Activated CD8-positive, alpha-beta T cell treated with anti-CD3 and anti-CD28 coated beads for 36 hours (primary cell): ENCODE measurements at places on chromosomes 6 and 20. TPM values are rescaled to one million over a fixed set of nuclear protein-coding genes. Genes with fewer than 3 reads are reported as not detected.
A peak's percentile ranks its signal among the peaks of the same experiment; 100 is the strongest.

DNA sequence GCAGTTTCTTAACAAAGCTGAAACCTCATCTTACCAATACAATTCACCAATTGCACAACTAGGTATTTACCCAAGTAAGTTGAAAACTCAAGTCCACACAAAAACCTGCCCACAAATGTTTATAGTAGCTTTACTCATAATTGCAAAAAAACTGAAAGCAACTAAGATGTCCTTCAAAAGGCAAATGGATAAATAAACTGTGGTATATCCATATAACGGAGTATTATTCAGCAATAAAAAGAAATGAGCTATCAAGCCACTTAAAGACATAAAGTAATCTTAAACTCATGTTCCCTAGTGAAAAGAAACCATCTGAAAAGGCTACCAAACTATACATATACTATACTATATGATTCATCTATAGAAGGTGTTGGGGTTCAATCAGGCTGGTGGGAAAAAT is 179.7 kb downstream of the HACE1 start:
- no peak overlapping the region for H3K4me3 ChIP-seq
- DNase-seq, result no peak
- H3K36me3 ChIP-seq, result no peaks in the 10 kb centered on the region
- no peak overlapping the region for H3K27ac ChIP-seq
- no peaks in the 10 kb centered on the region for H3K27me3 ChIP-seq

DNA sequence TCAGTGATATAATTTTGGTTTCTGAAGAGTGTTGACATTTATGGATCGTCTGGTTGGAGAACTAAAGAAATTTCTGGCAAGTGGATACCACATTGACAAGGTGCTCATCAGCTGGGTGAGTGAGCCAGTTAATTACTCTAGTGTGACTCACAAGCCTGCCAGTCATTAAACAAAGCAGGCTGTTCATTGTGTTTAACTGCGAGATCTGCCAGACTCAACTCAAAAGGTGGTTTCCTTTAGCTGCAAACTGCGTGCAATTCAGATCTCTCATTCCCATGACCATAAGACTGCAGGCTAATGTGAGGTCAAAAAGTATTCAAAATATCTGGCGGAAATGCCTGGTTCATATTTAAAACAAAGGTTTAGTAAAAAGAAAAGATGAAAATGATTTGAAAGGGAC is 32.5 kb upstream of the IYD start:
- no peaks in the 10 kb centered on the region for H3K4me1 ChIP-seq
- no peak overlapping the region for H3K4me3 ChIP-seq
- no peak overlapping the region for H3K27ac ChIP-seq
- no peak for DNase-seq
- H3K27me3 ChIP-seq, result peaks cover 12% of the 10 kb centered on the region
- no peaks in the 10 kb centered on the region for H3K36me3 ChIP-seq

The PROKR2 gene
- total RNA-seq, result not detected

GRCh38 chr6:107625264-107625663 is 135.3 kb downstream of the SOBP start:
- no peaks in the 10 kb centered on the region for H3K27me3 ChIP-seq
- no peak for DNase-seq
- no peak overlapping the region for H3K4me3 ChIP-seq
- H3K36me3 ChIP-seq, result no peaks in the 10 kb centered on the region

GRCh38 chr6:57267586-57268293 is 45.6 kb upstream of the RAB23 start:
- H3K4me1 ChIP-seq, result peaks cover 13% of the 10 kb centered on the region
- H3K4me3 ChIP-seq, result no peak overlapping the region
- no peak overlapping the region for H3K27ac ChIP-seq
- H3K27me3 ChIP-seq, result peaks cover 11% of the 10 kb centered on the region
- H3K36me3 ChIP-seq, result no peaks in the 10 kb centered on the region

The SLC17A1 gene
- not detected for total RNA-seq

GRCh38 chr6:166999884-167000253 is 672 bp downstream of the CEP43 start:
- H3K27ac ChIP-seq, result peak overlapping the region; percentile 58
- peak; percentile 24 for DNase-seq
- H3K27me3 ChIP-seq, result no peaks in the 10 kb centered on the region
- H3K4me1 ChIP-seq, result peaks cover 24% of the 10 kb centered on the region
- peaks cover 15% of the 10 kb centered on the region for H3K36me3 ChIP-seq

The PXDC1 gene
- total RNA-seq, result 0.36 TPM
